ENCODE measurements at places on chromosomes 11 and 22.

GRCh38 chr11:14444441-14445189, 55.0 kb downstream of the COPB1 start:
- DNase-seq = no peak

DNA sequence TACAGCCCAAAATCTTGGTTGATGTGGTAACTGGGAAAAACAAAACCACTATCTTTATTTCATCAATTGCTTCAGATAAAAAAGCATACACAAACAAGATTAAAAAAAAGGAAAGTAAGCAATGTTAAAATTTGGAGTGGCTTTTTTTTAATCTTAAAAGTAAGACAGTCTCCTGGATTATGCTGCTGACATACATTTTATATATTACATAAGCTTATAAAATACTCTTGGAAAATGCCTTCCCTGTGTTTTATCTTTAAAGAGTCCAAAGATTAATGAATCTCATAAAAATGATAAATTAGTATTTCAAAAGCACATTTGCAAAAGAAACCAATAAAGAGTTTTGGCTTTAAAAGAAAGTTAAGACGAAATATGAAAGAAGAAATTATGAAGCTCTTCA, 132.7 kb downstream of the DLG2 start:
- DNase-seq = no peak

DNA sequence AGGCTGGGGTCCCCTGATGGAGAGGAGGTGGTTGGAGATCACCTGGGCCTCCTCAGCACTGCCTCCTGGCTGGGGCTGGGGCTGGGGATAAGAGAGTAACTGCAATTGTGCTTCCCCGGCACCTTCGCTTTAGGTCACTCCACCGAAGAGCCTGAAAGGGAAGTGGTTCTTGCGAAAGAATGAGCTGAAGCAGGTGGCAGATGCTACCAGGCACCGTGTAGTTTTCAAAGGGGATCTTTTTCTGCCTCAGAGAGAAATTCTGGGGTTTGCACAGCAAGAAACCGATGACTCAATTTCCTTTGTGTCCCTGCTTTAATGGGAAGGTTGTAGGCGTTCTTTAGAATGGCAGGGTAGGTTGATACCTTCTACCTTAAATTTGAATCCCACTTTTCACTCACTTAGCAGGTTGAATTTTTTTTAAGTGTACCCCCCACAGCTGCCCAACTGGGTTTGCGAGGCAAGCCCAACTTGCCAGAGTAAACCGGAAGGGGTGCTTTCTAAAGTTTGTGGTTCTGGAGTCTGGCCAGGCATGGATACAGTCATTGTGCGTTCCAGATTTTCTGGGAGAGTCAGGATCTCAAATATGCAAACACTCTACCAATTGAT, 5.3 kb downstream of the CD44 start:
- no peak for DNase-seq

- DNase-seq = no peak
Observed at GRCh38 chr11:72041364-72042063, 38.8 kb downstream of the NUMA1 start.

DNA sequence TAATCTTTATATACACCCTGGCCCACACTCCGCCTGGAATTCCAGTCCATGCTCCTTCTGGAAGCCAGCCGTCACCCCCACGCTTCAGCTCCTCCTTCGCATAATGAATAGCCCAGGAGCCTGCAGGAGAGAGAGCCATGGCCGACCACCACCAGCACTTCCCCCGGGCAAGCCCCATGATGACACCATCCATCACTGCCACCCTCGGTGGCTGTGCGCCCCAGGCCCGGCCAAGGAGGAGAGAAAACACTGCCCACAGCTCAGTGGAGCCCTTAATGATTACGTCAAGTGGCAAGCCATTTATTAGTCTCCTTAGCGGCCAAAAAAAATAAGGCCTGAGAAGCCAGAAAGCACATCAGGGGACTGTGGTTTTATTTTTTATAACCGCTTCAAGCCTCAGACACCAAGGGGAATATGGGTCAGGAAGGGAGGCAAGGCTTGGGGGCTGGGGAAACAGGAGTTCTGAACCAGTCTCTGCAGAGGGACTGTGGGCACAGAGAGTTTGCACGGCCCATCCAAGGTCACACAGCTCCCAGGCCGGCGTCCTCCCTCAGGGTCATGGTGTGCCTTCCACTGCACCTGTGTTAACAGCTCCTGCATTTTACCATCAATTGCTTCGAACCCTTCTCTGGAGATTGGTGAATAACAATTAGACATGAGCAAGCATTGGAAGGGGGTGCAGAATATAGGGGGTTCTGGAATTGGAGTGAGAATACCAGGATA, 134.3 kb downstream of the MN1 start:
- DNase-seq = no peak

DNA sequence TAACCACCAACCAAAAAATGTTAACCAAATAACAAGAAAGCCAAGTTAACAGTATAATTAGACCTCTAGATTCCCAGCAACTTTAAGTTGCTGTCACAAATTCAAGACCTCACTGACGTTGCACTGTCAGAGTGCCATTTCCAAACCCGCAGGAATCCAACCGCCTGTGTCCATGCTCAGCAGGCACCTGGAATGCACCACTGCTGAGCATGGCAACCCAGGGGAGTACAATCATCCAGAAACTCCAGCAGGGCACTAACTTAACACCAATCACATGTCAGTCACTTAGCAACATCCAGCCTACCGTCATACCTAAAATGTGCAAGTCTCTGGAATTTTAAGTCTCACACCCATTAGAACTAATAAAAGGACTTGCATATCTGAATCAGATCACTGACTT, 48.8 kb downstream of the SMCO4 start:
- DNase-seq = no peak

GRCh38 chr22:50186181-50186714, 535 bp downstream of the TRABD start:
- DNase-seq = no peak

DNA sequence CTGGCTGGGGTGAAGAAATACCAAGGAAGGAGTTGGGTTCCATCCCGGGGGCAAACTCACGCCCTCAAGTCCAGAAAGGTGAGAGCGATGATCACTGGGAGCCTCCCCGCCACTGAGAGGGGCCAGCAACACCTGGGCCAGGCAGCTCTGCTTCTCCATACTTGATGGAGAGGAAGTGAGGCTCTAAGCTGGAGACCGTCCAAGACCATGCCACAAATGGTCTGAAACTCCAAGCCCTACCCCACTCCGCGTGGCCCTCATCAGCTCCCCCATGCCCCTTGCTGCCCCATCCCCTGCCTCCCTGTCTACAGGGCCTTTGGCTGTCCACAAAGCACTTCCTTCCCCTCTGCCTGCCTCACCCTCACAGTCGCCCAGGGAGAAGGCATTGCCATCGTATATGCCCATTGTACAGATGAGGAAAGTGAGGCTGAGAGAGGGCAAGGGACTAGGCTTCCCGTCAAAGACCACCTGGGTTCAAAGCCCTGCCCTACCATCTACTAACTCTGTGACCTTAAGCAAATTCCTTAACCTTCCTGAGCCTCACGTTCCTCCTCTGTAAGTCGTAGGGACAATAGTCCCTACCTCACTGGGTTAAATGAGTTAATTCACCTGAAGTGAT, 4.4 kb upstream of the PDGFB start:
- DNase-seq = no peak

DNA sequence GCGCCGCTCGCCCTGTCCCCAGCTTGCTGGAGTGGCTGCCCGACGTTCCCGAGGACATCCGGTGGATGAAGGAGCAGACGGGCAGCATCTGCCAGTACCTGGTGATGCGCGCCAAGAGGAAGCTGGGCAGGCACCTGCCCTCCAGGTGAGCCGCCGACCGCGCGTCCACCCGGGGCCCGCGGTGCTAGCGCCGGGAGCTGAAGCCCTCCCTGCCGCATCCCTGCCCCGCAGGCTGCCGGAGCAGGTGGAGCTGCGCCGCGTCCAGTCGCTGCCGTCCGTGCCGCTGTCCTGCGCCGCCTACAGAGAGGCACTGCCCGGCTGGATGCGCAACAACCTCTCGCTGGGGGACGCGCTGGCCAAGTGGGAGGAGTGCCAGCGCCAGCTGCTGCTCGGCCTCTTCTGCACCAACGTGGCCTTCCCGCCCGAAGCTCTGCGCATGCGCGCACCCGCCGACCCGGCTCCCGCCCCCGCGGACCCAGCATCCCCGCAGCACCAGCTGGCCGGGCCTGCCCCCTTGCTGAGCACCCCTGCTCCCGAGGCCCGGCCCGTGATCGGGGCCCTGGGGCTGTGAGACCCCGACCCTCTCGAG, 3.3 kb upstream of the CRACR2B start:
- no peak for DNase-seq

GRCh38 chr11:70630068-70630467, 231.7 kb downstream of the CTTN start:
- DNase-seq = no peak

DNA sequence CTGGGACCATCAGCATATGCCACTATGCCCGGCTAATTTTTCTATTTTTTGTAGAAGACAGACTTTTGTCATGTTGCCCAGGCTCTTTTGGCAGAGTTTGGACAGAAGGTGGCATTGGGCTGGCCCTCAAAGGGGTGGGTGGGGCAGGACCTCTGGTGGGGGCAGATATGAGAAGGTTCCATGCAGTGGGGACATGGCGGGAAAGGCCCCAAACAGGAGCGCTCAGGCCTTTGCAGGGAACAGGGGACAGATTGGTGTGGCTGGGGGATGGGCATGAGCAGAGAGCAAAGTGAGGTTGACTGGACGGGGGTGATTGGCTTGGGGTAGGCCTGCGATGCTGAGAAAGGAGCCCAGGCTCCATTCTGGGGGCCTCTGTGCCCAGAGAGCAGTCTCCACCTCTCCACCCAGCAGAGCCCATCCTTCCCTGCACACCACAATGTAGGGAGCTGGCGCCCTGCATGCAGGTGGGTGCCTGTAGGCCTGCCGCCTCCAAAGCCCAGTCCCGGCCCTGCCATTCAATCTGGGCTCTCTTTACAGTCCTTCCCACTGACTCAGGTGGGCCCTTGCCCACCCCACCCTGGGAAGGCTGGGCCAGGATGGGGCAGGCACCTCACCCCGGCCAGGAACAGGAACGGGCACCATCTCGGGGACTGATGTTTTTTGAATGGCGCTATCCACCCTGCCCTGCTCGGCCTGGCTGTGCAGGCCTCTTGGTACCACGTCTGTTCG, 98.7 kb downstream of the MORC2 start:
- DNase-seq = no peak

DNA sequence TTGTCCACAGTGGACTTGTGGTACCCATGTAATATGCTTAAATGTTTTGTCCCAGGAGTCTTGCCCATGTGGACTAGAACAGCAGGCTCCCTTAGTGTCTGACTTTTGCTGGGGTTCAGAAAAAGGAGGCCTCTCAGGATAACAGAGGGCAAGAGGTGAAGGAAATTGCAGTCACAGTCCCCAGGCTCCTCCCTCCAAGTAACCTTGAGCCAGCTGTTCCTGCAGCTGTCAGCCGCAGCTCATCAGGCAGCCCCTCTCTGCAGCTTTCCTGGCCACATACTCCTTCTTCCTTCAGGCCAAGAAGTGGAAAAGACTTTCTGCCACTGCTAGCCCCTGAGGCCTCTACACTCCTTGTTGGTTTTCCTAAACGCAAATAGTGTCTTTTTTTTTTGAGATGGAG, 6.3 kb upstream of the MYO18B start:
- DNase-seq = no peak

DNA sequence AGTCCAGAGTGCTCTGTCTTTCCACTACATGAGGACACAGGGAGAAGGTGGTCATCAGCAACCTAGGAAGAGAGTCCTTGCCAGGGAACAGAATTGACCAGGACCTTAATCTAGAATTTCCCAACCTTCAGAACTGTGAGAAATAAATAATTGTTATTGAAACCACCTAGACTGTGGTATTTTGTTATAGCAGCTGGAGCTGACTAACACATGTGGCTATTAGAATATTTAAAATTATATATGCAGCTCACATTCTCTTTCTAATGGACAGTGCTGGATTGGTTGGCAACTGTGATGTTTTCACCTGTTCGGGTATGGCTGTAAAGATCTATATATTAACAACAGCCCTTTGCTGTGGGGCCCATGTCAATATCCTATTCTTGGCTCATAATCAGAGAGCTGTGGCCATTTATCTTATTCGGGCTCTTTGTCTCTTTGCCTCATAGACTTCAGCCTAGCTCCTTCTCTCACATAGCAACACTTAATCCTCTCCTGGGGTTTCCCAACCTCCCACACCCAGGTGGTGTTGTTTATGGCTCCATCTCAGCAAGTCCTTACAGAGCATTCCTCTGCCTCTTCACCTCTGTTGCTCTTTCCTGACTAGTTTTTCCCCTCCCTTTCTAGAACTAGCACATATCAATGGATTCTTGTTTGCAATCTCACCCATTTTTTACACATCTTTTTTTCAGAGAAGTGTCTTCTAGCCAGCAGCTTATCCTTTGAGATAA, 46.4 kb upstream of the AMOTL1 start:
- DNase-seq = no peak

GRCh38 chr11:63660972-63661371, 10.2 kb downstream of the ATL3 start:
- no peak for DNase-seq

- DNase-seq = no peak
Observed at GRCh38 chr11:44741976-44742375, 15.2 kb downstream of the TSPAN18 start.

- DNase-seq = no peak
Observed at GRCh38 chr22:25025491-25026400, 73.2 kb downstream of the KIAA1671 start.

DNA sequence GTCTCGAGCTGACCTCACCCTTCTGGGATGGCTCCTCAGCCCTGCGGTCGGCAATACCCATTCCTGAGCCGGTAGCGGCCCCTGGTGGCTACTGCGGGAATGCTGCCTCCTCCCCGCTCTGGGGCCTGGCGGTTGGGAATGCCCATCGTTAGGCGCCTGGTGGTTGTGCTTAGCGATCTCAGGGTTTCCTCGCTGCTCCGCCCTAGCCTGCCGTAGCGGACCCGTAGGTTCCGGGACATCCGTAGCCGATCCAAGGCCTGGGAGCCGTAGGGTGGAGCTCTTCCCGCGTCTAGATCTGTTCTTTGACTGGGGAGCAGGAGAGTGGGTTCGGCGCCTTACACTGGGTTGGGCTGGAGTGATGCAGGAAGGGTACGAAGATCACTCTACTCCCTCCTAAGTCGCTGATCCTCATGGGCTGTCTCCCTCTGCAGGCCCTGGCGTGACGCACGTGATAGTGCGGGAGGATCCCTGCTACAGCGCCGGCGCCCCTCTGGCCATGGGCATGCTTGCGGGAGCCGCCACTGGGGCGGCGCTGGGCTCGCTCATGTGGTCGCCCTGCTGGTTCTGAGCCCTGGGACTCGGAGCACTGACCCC, 14.8 kb downstream of the PLEKHB1 start:
- DNase-seq = peak; percentile 91

DNA sequence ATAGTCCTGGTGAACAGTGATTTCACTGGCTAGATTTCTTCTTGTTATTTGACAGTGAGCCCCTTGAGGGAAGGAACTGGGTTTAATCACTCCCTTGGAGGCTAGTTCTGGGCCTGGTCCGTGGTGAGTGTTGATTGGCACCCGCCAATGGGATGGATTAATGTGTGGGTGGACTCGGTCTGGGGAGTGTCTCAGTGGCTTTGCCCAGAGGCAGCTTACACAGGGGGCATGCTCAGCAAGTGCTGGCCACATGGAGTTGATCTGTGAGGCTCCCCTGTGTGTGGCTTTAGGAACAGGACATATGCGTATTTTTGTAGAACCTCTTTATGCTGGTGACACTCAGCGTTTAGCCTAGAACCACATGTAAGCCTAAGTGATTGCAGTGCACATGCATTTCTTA, 106.9 kb downstream of the TBC1D22A start:
- DNase-seq = no peak

GRCh38 chr22:24285245-24285644, 14.6 kb downstream of the SPECC1L start:
- DNase-seq = no peak

GRCh38 chr22:28942801-28943500, 59.6 kb downstream of the ZNRF3 start:
- DNase-seq = no peak
